ENCODE measurements at places on chromosomes 1 and 21.

- DNase-seq: no peak
Observed at GRCh38 chr1:236334893-236335545, 53.3 kb upstream of the ERO1B start.

DNA sequence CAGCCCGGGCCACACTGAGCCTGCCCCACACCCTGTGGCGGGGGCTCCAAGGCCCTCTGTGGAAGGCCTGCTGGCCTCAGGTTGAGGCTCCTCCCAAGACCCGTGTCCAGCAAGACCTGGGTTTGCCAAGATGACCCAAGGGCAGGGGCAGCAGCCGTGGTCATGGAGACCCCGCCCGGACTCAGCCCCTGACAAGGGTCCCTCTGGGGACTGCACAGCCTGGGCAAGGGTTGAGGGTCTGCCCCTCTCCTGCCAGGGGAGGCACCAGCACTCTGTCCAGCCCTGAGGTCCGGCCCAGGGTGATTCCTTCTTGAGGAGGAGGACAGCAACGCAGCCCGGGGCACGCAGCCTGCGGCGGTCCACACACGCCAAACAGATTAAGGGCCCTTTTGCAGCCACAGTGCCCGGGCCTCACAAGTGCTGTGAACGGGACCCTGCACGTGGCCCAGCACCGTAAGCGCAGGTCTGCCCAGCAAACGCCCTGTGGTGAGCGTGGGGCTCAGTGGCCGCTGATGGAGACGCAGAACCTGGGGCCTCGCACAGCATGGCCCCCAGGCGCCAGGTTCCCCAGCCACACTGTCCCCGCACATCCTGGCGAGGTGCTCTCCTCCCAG is 3.4 kb downstream of the SPATC1L start:
- DNase-seq: no peak

DNA sequence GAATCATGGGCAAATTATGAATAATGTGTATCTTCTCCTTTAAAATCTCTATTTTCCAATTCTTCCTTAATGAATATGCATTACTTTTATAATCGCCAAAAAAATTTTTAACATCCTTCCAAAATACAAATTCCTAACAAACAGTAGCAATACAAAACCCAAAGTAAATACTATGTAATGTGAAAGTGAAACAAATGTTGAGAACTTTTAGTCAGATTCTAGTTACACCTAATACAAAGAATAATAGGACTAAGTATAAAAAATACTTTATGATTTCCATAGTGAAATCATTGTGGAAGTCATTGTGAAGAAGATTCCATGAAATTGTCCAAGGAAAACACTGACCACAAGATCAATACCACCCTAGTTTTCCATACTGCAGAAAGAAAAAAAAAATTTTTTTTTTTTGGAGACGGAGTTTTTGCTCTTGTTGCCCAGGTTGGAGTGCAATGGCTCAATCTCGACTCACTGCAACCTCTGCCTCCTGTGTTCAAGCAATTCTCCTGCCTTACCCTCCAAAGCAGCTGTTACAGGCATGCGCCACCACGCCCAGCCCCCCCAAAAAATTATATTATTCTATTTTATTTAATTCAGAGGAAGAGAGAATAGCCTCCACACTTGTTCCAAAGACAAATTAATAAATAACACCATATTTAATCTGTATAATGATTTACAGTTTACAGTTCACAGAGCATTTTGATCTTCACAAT is 11.8 kb downstream of the TESK2 start:
- DNase-seq: no peak

DNA sequence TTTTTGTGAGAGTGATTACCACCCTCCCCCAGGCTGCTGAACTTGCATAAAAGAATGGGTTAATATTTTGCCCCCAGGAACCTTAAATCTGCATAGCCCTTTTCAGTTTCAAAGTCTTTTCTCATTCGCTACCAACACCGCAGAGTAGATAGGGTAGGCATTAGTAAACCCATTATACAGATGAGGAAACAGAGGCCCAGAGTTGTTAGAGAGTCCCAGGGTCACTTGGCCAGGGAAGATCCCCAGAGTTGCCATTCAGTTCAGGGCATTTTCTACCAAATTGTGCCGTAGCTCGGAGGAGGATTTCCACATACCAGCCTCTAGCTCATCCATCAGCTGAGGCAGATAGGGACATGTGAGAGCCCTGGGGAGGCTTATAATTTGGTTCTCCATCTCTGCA is 40.5 kb downstream of the NEK2 start:
- DNase-seq: no peak

GRCh38 chr21:18986197-18986596 is 582.6 kb upstream of the TMPRSS15 start:
- no peak for DNase-seq

GRCh38 chr1:100722221-100722620 is 2.7 kb downstream of the VCAM1 start:
- no peak for DNase-seq

GRCh38 chr1:50251702-50252101 is 143.0 kb downstream of the ELAVL4 start:
- DNase-seq: peak; percentile 59

All from WTC11 (cell line).